Cerebellar nuclear complex (tissue), 1 donor: ENCODE measurements at places on chromosomes 3 and 15.

GRCh38 chr3:171129827-171130226 is 103.3 kb upstream of the SLC2A2 start:
- DNase-seq = no peak

- no peak for DNase-seq
Measured at GRCh38 chr15:58967479-58967878, 20.0 kb upstream of the RNF111 start.

DNA sequence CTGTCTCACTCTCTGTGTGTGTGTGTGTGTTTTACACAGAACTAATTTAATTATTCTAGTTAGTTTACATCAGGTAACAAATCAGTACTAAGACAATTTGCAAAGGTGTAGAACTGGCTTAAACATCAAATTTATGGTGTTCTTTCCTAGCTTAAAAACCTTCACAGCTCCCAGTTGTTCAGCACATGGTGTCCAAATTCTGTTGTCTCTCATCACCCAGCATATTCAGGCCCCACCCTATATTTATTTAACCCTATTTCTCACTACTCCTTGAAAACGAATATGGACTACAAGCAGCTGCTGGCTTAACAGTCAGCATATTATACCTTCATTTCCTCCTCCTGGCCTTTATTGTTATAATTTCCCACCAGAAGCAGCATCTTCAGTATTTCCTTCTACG is 1.2 kb downstream of the IL20RB start:
- no peak for DNase-seq

DNA sequence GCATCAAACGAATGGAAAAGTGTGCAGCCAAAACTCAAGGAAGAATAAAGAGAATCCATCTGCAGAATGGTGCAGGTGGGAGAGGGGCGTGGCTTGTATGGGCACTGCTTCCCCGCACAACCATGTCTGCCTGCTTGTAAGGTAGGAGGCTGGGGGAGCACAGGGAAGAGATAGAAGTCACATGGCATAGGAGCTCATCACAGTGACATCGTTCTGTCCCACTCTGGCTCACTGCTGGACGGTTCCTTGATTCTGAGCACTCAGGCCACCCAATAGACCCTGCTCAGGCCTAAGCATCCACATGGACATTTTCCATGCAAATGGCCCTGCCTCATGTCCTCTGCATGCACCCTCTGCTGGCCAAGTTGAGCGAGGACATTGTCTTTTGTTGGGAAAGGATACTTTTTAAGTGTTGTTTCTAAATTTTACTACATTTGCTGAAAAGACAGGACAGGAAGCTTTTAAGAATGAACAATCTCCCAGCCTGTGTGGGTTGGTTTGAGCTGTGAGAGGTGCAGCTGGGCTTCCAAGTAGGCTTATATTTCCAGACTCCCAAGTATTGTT is 3.1 kb downstream of the MYLK start:
- DNase-seq = no peak

DNA sequence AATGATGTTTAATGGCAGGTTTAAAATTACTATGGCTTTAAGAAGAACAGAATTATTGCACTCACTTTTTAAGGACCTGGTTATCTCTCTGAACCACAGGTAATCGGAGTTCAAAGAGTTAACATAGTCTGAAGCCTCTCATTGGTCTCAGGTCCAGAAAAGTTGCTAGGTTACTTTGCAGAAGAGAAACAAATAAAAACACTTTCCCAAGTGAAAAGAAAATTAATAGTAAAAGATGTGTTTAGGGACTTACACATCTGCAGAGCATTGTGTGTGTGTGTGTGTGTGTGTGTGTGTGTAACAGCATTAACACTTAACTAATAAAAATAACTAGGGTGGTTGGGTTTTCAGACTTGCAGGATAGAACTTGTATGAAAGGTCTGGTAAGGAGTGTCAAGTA is 1.0 kb downstream of the MASP1 start:
- no peak for DNase-seq

DNA sequence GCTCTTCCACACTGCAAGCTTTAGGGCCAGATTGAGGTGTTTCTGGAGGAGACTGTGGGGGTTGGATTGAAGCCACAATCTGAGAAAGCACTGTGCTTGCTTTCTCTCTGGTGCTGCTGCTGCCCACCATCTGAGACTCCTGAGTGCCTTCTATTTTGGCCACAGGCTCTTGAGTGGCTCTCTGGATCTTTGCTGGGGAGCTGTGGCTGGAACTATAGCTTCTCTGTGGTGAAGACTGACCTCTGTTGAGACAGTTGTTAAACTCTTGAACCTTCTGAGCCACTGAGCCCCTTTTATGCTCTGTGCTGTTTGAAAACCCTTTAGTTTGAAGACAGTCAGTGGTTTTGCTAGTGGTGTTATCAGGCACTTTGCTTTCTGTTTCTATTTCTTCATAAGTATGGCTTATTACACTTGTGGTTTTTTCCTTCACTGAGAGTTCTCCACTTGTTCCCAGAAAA is 108.7 kb upstream of the TSPAN3 start:
- DNase-seq = no peak

GRCh38 chr15:72116731-72117485 is 1.0 kb downstream of the MYO9A start:
- no peak for DNase-seq

DNA sequence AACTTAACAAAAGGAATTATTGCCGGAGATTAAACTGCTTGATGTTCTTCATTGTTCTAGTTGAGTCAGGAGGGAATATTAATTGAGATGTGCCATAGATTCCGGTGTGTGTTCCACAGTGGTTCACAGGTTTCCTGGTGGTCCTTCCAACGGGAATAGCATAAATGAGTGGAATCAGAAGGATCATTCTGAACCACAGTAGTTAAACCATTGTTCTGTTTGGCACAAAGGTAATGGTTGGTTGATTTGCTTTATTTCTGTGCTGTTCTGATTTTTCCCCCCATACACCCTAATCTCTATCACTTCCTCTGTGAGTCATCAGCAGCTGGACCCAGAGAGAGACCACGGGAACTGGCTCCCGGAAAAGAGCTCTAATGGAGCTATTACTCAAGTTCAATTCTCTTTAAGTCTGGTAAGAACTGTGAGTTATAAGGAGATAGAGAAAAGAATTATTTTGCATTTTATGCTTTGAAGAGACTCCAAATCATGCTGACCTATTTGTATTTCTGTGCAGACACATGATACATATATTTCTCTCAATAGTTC is 627.2 kb downstream of the ZIC1 start:
- DNase-seq = no peak

DNA sequence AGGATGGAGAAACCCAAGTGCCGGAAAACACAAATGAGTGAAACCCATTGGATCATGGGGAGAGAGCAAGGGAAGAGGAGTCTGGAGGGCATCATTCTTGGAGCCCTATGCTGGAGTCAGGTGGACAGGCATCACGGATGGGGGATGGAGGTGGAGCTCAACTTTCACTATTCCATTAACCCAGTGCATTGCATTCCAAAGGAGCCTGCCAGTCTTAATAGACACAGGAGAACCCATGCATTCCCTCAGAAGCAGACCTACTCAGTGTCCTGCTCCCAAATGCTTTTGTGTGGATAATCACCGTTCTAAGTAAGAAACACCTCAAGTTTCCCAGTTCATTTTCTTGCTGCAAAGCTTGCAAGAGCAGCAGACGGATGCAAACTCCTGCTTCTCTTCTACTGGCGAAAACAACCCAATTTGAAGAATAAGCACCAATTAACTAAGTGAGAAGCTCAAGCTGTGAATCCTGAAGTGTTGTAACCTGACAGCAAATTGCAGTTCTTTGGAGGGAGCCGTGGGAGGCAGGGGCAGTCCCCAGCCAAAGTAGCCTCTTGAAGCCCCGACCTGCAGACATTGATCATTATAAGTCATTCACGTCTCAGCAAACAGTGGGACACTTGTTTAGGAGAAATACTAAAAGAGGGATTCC is 25.3 kb downstream of the SEMA5B start:
- no peak for DNase-seq

- DNase-seq = no peak
Measured at GRCh38 chr3:150733936-150734794, 28.8 kb downstream of the SIAH2 start.

DNA sequence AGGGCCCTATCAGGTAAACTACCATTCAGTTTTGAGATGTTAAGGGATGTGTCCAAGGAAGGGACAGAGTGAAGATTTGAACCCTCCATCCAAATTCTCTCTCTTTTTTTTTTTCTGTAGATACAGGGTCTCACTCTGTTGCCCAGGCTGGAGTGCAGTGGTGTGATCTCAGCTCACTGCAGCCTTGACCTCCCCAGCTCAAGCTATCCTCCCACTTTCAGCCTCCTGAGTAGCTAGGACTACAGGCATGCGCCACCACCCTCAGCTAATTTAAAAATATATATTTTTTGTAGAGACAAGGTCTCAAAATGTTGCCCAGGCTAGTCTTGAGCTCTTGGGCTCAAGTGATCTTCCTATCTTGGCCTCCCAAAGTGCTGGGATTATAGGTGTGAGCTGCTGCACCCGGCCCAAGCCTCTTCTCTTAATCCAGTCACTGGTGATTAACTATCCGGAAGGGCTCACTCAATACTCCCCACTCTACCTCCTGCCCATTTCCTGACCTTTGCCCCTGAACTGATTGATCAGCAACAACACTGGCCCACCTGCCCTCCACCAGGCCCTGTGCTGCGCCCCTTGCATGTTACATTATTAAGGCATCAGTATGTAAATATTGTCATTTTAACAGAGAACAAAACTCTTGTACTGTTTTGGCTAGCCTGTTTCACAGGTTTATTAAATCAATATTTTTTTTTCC is 164.7 kb downstream of the CTNNB1 start:
- DNase-seq = no peak

GRCh38 chr15:47523681-47524475 is 193.4 kb upstream of the SEMA6D start:
- no peak for DNase-seq
